ENCODE measurements at places on chromosomes 2 and 18.

DNA sequence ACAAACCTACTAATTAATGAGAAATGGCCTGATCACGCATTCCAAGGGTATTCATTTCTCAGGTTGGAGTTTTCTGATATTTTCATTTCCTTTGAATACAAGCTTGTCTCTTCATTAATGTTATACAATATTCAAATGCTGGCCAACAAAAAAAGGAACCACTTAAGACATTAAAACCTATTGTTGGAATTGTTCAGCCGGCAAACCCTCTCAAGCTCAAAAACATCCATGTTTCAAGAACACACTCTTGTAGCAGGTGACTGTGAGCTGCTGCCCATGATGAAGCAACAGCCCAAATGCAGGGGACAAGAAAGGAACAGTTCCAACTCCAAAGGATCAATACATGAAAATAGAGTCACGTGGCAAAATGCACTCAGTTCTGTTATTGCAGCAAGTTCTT, 454.5 kb downstream of the BCL11A start:
- DNase-seq = no peak

- DNase-seq = no peak
Measured at GRCh38 chr2:57897920-57898319, 148.7 kb upstream of the VRK2 start.

DNA sequence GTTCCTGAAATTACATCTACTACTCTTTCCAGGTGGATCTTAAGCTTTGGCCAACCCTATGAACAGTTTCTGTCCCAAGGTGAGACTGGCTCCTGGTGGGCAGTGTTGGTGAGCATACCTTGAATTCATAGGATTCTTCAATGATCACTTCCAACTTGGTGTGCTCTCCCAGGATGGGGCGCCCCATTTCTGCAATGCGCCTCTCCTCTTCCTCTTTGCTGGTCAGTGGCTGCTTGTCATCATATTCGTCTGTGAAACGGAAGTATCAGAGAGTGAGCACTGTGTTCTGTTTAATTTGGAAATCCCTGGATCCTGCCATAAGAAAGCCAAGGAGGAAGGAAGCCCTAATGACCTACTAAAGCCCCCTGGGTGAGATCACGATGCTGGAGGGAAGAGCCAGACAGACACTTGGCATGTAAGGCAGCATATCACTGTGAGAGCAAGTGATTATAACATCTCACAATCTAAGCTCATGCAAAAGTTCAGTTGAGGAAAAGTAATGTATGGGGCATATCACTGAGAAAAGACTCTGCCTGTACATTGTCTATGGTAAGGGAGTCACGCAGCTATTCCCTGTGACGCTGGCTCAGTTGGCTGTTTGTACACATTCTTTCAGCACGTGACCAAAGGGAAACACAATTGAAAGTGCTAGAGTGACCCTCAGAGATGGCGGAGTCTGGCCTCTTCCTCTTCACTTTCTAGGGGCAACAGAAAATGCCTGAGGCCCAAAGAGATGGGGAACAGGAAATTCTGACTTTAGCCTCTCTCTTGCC, 287.0 kb downstream of the SLC8A1 start:
- no peak for DNase-seq

- DNase-seq = no peak
Measured at GRCh38 chr18:55430026-55430425, 158.0 kb downstream of the TCF4 start.

DNA sequence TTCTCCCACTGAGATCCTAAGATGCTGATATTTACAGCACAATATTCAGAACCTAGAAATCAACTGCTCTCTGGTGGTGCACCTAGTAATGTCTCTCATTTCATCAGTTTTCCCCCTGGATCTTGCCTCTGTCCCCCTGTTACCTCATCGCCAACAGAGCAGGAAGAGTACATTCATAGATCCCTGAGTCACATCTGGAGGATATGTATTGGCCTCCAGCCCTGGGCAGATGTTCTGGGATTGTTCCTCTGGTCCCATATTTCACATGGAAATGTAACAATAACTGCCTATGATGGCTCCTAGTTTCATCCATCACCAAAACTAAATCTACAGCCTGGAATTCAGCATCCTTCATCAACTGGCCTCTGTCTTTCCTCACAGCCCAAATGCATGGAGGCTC, 278.8 kb upstream of the SLC14A2 start:
- DNase-seq = no peak

DNA sequence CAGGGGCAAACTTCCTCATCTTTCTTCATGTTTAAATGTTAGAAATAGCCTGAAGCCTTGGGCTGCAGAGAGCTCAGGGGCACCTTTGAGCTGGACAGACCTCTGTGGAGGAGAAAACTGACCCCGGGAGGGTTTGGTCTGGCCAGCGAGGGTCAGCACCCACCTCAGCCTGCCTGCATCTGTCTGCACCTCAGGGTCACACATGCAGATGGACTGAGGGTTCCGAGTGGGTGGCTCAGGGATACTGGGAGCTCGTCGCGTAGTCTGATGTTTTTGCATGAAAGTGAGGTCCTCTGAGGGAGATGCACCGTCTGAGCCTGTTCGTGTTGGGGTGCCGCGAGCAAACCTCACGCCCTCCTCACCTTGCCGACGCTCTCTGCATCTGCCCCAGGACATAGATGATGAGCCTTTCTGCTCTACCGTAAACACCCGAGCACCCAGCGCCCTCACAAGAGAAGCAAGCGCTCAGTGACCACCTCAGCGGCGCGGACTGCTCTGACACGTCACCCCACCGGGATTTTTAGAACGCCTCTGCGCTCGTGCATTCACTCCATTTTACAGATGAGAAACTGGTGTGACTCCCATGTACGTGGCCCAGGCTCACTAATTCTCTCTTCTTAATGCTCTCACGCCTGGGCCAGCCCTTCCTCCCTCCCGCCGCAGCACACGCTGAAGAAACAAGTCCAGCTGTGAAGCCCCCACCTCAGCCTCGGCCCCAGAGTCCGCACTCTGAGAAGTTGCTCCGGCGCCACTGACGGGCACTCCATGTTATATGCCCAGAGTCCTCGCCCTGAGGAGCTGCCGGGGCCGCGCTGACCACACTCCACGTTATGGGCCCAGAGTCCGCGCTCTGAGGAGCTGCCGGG, 9.5 kb downstream of the KCNG2 start:
- DNase-seq = no peak

GRCh38 chr18:79049506-79049905, 19.7 kb upstream of the ATP9B start:
- no peak for DNase-seq

DNA sequence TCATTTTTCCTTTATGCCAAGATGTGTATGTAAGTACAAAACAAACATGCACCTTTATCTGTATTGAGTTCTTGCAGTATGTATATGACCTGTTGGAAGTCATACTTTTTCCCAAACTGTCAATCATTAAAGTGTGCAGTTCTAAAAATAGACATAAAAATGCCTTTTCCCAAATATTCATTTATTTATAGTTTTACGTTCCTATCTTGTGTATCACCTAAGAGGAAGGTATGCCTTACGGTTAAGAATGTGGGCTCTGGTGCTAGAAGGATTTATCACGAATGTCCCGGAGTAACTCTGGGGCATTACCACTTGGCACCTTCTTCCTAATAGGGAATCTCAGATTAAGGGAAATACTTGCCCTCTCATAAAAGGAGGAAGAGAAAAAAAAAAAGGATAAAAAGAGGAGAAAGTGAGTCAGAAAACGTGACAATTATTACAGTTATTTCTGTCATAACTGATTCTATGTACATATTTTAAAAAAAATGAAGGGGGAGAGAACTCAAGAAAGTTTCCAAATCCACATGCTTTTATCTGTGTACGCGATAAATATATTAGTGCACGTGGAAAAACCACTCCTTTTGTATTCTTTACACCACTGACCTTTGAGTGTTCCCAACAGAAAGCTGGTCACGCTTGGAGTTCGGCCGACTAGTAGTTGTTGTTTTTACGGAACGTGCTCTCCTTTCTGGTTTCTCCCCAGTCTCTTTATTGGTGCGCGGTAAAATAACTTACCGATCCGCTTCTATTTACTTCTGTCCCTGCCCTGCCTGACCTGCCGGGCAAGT, 721 bp downstream of the MCEE start:
- DNase-seq = no peak

DNA sequence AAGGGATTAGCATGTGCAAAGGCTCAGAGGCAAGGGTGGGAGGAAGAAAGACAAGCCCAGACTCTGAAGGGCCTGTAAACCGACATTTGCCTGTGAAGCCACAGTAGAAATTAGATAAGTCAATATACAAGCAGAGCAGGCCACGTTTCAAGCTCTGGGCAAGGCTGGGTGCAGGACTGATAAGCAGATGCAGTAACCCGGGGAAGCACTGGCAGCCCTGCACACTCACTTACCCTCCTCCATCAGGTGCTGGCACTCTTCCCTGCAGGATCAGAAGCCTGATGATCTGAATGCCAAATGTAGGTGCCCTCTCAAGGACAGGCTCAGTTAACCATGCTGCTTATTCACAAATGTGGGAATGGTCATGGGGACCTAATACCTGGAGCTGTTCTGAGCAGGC, 46.3 kb upstream of the RAB12 start:
- no peak for DNase-seq

DNA sequence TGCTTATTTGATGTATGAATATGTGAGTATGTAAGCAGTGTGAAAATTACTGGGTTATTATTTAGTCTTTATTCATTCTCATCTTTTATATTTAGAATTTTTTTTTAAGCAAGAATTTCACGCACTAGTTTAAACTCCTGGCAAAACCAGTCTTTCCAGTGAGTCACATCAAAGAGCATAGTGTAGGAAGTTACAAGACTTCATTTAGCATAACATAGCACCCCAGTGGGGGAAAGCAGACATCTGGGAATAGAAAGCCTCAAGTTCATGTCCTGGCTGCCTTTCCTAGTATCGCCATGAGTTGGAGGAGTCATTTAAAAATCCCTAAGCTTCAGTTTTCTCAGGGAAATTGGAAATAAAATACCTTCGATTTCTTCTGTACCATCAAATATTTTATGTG, 408.3 kb downstream of the NUP35 start:
- no peak for DNase-seq

GRCh38 chr2:71336802-71337201, 5.2 kb downstream of the ZNF638 start:
- DNase-seq = no peak

DNA sequence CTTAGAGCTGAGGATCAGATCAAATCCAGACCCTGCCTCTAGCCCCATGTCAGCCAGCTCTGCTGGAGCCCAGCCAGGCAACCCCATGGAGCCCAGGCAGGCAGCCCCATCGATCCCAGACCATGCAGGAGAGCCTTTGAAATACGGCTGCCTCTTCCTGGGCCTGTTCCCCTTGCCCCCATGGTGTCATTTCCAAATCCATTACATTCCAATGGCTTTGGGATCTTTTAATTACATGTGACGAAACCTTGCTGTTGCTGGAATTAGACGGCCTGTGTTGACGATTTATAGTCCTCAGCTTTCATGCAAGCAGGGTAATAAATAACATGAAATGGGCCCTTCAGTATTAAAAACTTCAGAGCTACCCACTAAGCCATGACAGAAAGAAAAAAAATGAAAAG, 75.8 kb upstream of the SLC14A2 start:
- DNase-seq = no peak

GRCh38 chr2:20617892-20618467, 32.9 kb downstream of the HS1BP3 start:
- DNase-seq = no peak

GRCh38 chr18:39825485-39826150, 2129.4 kb upstream of the PIK3C3 start:
- no peak for DNase-seq

- no peak for DNase-seq
Measured at GRCh38 chr2:145079641-145080040, 559.7 kb upstream of the ZEB2 start.

- DNase-seq = no peak
Measured at GRCh38 chr2:240566203-240567136, 1.8 kb upstream of the RNPEPL1 start.

DNA sequence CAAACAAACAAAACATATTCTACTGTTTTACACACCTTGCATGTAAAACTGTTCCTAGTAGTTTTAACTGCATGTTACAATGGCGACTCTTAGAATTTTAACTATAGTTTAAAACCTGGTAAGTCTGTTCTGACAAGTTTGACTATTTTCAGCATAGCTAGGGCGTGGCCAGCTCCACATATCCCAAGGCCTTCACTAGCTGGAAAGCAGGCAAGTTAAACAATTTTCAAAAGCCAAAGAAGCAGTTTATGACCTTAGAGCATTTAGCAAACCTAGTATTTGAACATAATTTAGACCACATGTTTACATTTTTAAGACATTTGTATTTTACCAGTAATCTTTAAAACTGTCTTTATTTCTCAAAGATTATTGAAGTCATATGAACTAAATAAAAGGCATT, 402.8 kb upstream of the SYT4 start:
- DNase-seq = no peak

DNA sequence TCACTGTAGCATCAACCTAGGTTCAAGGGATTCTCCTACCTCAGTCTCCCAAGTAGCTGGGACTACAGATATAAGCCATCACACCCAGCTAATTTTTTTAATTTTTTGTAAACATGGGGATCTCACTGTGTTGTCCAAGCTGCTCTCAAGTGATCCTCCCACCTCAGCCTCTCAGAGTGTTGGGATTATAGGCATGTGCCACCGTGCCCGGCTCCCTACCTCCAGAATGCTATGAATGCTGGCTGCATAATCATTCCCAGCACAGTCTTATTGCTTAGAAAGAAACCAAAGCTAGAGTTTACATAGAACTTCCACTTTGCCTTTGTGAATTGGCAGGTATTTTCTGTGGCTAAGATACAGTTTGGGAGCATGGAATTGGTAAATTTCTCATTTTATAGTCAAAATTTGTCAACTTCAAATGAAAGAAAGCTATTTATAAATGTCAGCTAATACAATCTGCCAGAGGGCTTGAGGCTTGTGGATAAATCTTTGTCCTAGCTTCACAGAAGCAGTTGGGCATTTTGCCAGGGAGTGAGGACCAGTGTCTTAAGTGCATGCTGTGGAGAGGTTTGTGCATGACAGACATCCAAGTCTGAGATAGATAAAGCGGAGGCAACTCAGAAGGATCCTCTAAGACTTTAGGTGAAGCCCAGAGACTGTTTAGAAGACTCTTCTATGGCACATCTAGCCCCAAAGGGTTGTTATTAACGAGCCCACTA, 175.4 kb downstream of the ANTXR1 start:
- DNase-seq = no peak

DNA sequence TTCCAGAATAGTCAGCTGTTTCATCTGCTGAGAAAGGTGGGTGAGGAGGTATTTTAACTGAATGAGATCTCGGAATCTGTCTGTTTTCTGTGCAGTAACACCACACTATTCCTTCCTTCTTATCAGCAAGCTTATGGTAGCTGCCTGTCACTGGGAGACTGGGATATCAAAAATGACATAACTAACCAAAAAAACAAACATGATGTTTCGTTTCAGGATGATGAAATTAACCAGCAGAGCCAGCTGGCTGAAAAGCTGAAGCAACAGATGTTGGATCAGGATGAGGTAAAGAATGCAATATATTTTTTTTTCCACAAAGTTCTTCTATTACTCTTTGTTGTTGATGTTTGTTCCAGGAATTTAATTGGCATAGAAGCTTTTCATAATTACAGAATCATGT, 59.8 kb upstream of the LYPD6B start:
- DNase-seq = no peak

GRCh38 chr2:53473236-53473635, 294.4 kb upstream of the CHAC2 start:
- DNase-seq = no peak

GRCh38 chr2:127566576-127566975, 31.1 kb downstream of the MYO7B start:
- DNase-seq = no peak
